Memory B cell (primary cell): ENCODE measurements at places on chromosomes 2 and 18.

DNA sequence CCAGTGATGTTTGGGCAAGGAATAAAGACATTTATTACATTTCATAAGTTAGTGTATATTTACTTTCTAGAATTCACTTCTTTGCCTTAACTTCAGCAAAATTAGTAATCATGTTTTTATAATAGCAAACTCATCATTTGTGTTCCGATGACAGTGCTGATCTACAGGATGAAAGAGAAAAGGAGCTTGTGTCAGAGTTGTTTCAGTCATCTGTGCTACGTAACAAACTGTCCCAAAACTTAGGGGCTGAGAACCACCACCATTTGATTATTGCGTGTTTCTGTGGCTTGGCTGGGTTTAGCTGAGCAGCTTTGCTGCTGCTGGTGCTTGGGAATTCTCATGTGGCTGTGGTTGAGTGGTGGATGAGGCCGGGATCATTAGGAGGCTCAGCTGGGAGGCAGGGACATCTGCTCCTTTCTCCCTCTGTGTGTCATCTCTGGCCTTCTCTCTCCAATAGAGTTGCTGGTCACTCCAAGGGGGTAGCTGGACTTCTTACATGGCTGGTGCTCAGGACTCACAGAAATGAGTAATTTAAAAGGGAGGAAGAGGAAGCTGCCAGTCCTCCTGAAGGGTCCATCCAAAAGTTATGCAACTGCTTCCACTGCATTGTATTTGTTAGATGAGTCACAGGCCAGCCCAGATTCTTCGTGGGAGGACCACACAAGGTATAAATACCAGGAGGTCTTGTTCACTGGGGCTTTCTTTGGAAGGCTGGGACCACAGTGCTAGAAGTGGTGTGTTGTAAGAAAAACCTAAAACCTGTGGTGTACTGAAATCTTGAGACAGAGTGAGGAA, 43.4 kb upstream of the HAAO start:
- no peak overlapping the region for H3K27ac ChIP-seq
- peaks cover 7% of the 10 kb centered on the region for H3K36me3 ChIP-seq
- no peaks in the 10 kb centered on the region for H3K4me1 ChIP-seq
- DNase-seq: no peak
- H3K27me3 ChIP-seq: no peaks in the 10 kb centered on the region
- no peak overlapping the region for H3K4me3 ChIP-seq

- H3K4me1 ChIP-seq: peaks cover 63% of the 10 kb centered on the region
- no peak overlapping the region for H3K27ac ChIP-seq
- no peak for DNase-seq
- H3K4me3 ChIP-seq: no peak overlapping the region
These were observed 56.9 kb downstream of the SETBP1 start for GRCh38 chr18:44737623-44738022.

DNA sequence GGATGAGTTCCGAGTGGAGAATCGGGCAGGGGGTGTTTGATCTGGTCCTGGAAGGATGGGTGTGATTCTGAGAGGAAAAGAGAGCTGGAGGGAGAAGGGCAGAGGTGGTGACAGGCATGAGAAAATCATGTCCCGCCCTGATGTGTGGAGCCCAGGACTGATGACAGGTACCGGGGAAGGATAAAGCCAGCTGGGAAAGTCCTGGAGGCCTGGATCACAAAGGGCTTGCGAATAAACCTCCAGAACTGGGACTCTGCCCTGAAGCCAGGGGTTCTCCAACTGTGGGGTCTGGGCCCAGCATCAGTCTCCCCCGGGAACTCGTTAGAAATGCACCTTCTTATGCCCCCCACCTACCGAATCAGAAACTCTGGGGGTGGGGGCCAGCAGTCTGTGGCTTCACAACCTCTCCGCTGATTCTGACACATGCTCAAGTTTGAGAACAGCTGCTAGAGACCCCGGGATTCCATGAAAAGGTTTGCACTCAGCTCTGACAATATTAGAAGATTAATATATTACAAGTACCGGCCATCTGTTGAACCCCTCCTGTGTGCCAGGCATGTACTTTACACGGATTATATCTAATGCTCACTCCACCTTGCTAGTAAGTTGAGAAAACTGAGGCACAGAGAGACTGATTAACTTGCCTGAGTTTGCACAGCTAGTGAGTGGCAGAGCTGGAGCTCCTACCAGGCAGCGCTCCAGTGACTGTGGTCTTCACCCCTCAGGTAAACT, 8.0 kb downstream of the TNFRSF11A start:
- no peak for DNase-seq
- H3K27ac ChIP-seq: no peak overlapping the region
- H3K36me3 ChIP-seq: peaks cover 2% of the 10 kb centered on the region
- H3K27me3 ChIP-seq: peaks cover 39% of the 10 kb centered on the region
- H3K4me1 ChIP-seq: peaks cover 4% of the 10 kb centered on the region

GRCh38 chr18:12283666-12284065, 24.4 kb upstream of the TUBB6 start:
- no peaks in the 10 kb centered on the region for H3K4me1 ChIP-seq
- H3K36me3 ChIP-seq: no peaks in the 10 kb centered on the region
- no peak for DNase-seq
- H3K27ac ChIP-seq: no peak overlapping the region

GRCh38 chr2:66563473-66563872, 128.5 kb downstream of the MEIS1 start:
- H3K4me1 ChIP-seq: no peaks in the 10 kb centered on the region
- DNase-seq: no peak
- no peaks in the 10 kb centered on the region for H3K36me3 ChIP-seq
- no peaks in the 10 kb centered on the region for H3K27me3 ChIP-seq
- H3K27ac ChIP-seq: no peak overlapping the region
- H3K4me3 ChIP-seq: no peak overlapping the region

DNA sequence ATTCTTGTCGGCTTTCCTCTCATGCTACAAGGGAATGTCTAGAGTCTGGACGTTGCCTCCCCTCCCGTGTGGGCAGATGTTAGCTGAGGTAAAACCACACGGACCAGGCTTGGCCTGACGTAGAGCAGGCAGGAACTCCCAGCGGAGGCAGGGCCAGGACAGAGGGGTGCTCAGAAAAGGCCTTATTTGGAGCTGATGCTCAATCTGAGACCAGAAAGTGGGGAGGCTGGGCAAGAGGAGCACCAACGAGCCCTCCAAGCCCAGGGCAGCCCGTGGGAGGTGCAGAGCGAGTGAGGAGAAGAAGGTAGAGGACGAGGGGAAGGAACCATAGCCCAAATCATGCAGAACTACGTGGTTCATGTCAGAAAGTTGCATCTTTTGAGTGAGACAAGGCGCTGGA, 9.0 kb downstream of the TEX51 start:
- peaks cover 3% of the 10 kb centered on the region for H3K36me3 ChIP-seq
- DNase-seq: no peak
- peaks cover 27% of the 10 kb centered on the region for H3K27me3 ChIP-seq
- H3K4me3 ChIP-seq: no peak overlapping the region
- H3K27ac ChIP-seq: no peak overlapping the region

DNA sequence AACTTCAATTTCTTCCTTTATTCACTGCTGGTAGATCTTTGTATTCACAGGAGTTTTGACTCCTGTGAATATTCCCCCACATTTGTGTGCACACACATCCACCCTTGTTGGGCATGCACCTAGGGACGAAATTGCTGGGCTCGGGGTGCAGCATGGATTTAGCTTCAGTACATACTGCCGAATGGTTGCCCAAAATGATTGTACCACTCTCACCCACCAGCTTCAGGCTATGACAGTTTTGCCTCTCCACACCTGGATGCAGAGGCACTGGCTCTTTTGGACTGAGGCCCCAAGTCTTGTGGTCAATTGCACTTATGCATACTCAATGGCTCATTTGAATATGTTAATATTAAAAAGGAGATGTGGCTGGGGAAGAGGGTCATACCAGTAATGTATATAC, 65.1 kb upstream of the ODC1 start:
- no peak overlapping the region for H3K4me3 ChIP-seq
- no peak for DNase-seq
- no peaks in the 10 kb centered on the region for H3K27me3 ChIP-seq
- no peak overlapping the region for H3K27ac ChIP-seq
- no peaks in the 10 kb centered on the region for H3K4me1 ChIP-seq

- no peak for DNase-seq
- no peak overlapping the region for H3K27ac ChIP-seq
- H3K4me1 ChIP-seq: peaks cover 23% of the 10 kb centered on the region
- no peaks in the 10 kb centered on the region for H3K36me3 ChIP-seq
These were observed 72.8 kb downstream of the PHLPP1 start for GRCh38 chr18:62788111-62788510.

DNA sequence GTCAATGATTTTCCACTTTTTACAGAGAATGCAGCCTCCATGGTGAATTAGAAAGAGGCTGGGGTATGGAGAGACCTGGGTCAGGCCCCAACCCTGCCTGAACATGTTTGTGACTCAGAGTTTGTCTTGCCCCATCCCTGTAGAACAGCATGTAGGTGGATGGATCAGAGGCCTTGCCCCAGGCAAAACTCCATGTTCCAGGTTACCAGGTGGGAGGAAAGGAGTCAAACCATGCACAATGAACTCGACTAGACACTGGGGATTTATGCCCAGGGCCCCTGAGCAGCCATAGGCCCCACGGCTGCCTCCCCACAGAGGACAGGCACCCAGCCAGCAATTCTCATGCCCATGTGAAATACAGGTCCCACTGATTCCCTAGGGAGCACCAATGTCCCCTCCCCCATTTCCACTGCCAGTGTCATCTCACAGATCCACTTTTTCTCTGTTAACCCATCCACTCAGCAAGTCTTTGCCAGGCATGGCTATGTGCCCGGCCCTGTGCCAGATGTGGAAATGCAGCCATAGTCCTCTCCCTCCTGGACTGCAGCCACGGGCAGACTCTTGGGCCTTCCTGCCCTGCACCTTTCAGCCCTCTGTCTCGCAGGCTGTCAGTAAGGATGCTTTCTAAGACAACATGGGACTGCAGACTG, 737.8 kb upstream of the HS6ST1 start:
- H3K36me3 ChIP-seq: no peaks in the 10 kb centered on the region
- DNase-seq: no peak
- H3K27me3 ChIP-seq: peaks cover 3% of the 10 kb centered on the region
- no peak overlapping the region for H3K27ac ChIP-seq

DNA sequence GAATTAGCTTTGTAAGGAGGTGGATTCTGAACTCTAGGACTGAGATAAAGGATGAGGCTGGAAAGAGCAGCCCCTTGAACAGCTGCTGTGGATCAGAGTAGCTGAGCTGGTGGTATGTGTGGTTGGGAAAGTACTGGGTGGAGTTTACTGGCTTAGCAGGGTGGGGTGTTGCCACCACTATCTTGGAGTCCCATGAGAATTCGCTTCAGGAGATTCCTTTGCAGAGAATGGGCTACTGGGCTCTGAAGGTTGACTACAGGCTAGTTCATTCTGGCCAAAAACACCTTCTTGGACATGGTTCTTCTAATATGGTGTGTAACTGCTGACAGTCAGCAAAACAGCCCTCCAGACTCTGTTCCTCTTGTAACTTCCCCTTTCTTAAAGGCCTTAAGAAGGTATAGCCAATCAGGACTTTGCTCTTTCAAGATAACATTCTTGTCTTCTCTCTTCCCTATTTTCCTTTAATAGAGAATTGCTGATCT, 52.7 kb downstream of the TET3 start:
- peak; percentile 51 for DNase-seq
- H3K4me1 ChIP-seq: peaks cover 58% of the 10 kb centered on the region
- peaks cover 3% of the 10 kb centered on the region for H3K36me3 ChIP-seq
- no peaks in the 10 kb centered on the region for H3K27me3 ChIP-seq
- peak overlapping the region; percentile 59 for H3K4me3 ChIP-seq
- H3K27ac ChIP-seq: peak overlapping the region; percentile 80

- no peak overlapping the region for H3K4me3 ChIP-seq
- peaks cover 18% of the 10 kb centered on the region for H3K4me1 ChIP-seq
- H3K27ac ChIP-seq: peak overlapping the region; percentile 60
- H3K36me3 ChIP-seq: peaks cover 21% of the 10 kb centered on the region
These were observed 108.4 kb downstream of the ZEB2 start for GRCh38 chr2:144411473-144411872.

GRCh38 chr2:205627085-205627484, 55.2 kb upstream of the NRP2 start:
- H3K4me3 ChIP-seq: no peak overlapping the region
- H3K27ac ChIP-seq: no peak overlapping the region
- H3K36me3 ChIP-seq: no peaks in the 10 kb centered on the region
- DNase-seq: no peak
